ENCODE measurements at places on chromosomes 16 and 17.

DNA sequence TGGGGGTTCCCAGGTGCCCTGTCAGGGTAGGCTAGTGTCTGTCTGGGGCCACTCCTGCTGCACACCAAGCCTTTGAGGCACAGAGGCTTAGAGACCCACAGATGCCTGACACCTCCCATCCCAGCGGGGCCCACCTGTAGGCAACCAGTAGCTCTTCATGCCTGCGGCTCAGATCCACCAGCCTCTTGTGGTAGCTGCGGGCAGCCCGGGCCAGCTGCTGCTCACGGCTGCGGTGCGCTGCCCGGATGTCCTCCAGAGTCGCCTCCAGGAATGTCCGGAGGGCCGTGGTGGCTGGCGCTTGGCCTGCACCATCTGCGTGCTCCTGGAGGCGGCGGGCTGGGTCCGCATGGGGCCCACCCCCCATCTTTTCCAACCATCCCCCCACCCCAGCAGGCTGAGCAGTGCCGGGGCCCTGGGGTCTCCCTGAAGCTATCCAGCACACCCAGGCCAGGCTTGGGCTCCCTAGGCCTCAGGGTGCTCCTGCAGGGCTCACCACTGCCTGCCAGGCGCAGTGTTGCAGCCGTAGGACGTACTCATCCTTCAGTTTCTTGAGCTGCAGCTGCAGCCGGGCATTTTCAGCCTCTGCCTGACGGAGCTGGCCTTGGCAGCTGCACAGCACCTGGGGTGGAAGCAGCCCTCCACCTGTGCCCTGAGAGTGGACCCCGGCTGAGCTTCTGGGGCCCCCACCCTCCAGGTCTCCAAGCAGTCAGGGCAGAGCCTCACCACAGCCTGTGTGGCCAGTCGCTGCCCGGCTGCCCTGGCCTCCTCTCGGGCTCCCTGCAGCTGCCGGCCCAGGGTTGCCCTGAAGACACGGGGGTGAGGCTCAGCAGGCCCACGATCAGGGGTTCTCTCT is 1.8 kb downstream of the CCDC78 start:
- no peak for DNase-seq

DNA sequence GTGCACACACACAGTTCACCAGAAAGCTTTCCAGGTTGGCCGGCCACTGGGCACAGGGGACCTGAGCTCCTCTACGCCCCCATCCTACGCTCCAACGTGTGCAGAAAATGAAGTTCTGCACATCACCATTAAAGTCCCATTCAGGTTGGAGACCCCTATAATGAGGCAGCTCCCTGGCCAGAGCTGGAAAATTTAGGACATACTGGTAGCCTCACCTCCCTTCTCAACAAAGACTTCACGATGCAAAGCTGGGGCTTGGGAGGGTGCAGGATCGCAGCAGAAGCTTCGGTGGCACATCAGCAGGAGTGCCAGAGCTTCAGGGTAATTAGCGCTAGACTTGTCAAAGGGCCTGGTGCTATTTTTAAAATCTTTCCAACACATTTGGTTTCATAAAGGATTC is 15.4 kb upstream of the CALB2 start:
- DNase-seq, result no peak

- DNase-seq, result no peak
Measured at GRCh38 chr16:69194488-69194887, 7.5 kb downstream of the SNTB2 start.

- DNase-seq, result peak; percentile 85
Measured at GRCh38 chr16:31201582-31202413, 762 bp downstream of the PYCARD start.

DNA sequence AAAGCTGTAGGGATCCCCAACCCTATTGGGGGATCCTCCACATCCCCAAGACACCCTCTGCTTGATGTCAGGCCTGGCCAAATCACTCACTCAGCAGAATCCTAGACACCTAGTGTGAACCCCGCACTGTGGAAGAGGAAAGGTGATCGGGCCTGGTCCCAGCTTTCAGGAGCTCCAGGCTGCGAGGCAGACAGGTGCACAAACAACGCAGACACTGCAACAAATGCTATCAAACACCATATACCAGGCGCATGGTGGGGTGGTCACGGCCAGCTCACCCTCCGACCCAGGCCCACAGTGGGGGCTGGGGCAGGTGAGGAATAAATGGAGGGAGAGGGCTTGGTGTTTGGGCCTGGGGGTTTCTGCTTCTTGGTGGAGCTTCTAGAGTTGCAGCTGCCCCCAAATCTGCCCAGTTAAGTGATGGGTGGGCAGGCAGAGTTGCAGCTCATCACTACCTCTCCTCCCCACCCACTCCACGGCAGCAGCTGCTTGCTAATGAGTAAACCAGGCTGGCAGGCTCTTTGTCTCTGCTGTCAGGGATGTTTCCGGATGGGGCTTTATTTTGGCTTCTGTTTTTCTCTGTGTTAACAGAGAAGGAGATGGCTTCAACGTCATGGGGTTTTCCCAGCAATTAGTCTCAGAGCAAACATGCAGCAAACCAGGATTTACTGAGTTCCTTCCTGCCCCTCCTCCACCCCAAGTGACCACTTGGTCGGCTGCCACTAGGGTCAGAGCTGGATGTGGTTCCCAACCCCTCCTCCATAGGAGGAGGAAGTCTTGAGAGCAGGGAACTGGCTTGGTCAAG is 46.6 kb downstream of the PECAM1 start:
- DNase-seq, result peak; percentile 99
